NCI-H1436 treated with DMSO at 0.1 percent for 48 hours (cell line): ENCODE measurements at places on chromosomes 13 and 19.

DNA sequence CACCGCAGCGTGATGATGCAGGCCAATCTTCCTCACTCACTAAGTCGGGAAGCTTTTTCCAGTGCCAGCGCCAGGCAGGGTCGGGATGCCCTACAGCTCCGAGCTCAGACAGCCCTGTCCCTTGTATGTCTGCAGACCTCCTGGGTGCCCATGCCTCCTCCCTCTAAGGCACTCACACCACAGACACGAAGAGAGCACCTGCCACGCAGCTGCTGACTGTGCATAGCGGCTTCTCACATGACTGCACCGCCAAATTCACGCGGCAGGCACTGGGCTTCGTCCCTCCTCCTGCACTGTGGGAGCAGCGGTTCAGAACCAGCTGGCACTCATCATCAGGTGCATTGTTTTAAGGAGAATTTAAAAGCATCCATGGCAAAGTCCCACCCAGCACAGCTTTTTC, 88.1 kb downstream of the SLC7A1 start:
- no peak for DNase-seq

GRCh38 chr13:44399074-44399473, 25.4 kb downstream of the SERP2 start:
- no peak for DNase-seq

GRCh38 chr19:33977756-33978685, 181.4 kb downstream of the KCTD15 start:
- DNase-seq: no peak

GRCh38 chr13:107817647-107818287, 397.6 kb downstream of the LIG4 start:
- no peak for DNase-seq

- DNase-seq: no peak
Observed at GRCh38 chr19:4279267-4279529, 132 bp downstream of the SHD start.

DNA sequence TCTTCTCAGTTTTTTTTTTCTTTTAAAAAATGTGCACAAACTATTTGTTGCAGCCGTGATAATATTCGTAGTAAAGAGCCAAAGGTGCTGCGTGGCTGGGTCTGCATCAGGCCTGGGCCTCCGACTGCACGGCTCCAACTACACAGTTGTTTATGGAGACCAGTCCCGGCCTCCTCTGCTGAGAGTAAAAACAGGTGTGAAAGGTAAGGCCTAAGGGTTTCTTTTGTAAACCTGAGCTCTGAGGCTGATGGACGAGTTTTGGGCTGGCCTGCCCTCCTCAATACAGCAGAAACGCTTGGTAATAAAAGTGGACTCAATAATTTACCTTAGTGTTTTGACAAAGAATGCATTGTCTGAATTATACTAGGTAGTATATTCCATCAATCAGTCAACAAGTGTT, 3.9 kb downstream of the MBNL2 start:
- DNase-seq: no peak

DNA sequence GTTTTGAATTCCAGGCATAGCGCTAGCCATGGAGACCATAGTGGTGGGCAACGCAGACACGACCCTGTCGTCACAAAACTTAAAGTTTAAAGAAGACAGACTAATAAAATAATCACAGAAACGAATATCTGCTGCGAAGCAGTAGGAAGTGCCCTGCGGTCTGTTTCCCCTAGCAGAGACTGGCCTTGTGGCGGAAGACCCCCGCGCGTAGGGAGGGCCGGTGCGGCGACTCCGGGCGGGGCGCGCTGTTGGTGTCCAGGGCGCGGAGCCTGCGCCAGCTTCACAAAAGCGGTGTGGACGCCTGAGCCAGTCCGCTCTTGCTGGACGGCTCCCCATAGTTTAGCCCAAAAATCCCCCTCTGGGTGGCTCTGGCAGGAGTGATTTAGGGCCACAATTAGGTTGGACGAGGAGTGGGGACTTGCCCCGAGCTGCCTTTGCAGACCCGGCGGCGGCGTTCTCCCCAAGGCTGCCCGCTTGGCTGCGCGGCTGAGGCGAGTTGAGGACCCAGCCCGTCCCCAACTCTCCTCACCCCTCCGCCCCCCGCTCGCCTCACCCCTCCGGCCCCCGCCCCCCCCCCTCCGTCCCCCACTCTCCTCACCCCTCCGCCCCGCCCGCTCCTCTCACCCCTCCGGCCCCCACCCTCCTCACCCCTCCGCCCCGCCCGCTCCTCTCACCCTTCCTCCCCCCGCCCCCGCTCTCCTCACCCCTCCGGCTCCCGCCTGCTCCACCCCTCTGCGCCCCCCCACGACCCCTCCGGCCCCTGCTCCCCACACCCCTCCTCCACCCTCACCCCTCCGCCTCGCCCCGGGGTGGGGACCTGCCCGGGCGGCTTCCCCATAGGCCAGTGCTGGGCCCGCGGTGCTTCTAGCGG, 14.2 kb upstream of the LATS2 start:
- no peak for DNase-seq

DNA sequence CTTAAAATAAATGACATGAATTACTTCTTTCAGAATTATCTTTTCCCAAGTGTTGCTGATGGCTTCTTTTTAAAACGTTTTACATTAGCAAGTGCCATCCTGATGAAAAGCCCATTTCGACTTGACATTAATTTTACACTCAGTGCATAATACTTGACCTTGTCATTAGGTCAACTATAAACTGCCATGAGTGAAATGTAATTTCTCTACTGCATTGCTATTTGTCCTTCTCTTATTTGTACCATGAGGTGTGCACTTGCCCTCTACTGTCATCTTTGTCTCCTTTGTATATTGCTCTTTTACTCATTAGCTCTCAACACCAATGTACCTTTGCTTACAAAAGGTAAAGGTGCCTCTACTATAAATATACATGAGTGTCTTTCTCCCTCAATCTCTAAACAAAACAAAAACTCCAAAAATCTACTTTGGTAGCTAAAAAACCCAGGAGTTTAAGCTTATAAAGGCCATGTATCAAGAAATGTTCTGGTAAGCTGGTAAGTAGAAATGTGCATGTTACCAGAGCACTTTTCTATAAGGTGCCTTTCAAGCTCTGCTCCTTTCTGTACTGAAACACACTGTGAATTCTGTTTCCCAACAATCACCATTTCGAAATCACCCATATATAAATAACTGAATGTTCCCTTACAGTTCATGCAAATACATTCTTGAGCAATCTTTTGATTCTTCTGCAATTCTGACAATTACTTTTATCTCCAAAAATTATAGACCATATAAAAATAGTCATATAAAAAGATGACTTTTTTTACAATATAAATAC, 351.4 kb downstream of the SLITRK5 start:
- no peak for DNase-seq

GRCh38 chr19:34126966-34127365, 45.3 kb upstream of the LSM14A start:
- DNase-seq: no peak

- DNase-seq: no peak
Observed at GRCh38 chr13:28268800-28269223, 130.5 kb downstream of the PAN3 start.

DNA sequence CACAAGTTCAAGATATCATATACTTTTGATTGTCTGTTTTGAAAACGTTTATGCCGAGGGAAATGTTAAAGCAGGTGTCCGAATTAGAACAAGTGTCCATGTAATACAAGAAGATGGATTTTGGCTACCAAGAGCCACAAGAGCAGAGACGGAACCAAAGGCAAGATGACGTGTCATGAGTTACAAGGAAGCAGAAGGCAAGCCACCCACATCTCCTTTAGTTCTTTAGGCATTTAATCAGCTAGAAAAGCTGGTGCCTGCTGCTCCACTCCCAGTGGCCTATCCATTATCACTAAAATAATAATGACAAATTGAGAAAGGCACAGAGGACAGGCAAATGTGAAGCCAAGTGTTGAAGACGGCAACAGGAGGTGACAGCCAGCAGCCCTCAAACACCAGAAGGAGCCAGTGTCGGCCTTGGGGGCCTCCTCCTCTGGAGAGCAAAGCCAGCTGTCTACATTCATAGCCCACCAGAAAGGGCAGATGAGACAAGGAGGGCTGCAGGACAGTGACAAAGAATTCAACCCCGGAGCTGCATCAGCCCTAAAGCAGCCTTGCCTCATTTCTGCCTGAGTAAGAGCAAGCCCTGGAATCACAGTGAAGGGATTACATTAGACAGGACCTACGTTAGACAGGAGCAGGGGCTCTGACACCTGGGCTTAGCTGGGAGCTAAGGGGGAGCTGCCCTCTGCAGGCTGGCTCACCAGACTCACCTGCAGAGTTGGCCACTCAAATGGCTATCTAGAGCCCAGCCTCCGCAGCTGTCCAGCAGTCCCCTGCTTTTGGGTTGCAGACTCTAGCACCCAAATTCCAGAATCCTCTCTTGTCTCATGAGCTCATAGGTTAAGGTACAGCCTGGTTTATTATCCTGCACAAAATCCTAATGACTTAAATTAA, 569.9 kb downstream of the UQCRFS1 start:
- no peak for DNase-seq

DNA sequence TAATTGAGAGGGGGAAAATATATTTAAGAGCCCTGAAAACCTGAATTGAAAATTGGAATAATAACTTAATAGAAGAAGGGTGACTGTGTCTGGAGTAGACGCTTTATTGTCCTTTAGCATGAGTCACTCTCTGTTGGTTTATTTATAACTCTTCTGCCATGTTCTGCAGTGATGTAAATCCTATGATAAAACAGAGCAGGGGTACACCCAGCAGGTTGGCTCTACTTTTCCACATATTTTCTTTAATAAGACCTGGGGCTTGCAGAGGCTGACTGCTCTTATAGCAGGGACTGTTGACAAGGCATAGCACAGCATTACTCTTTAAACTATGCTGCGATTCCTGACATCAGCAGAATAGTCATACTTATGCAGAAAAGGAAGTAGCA, 389.9 kb upstream of the PCDH9 start:
- no peak for DNase-seq

- no peak for DNase-seq
Observed at GRCh38 chr13:103437651-103438050, 371.4 kb upstream of the SLC10A2 start.

DNA sequence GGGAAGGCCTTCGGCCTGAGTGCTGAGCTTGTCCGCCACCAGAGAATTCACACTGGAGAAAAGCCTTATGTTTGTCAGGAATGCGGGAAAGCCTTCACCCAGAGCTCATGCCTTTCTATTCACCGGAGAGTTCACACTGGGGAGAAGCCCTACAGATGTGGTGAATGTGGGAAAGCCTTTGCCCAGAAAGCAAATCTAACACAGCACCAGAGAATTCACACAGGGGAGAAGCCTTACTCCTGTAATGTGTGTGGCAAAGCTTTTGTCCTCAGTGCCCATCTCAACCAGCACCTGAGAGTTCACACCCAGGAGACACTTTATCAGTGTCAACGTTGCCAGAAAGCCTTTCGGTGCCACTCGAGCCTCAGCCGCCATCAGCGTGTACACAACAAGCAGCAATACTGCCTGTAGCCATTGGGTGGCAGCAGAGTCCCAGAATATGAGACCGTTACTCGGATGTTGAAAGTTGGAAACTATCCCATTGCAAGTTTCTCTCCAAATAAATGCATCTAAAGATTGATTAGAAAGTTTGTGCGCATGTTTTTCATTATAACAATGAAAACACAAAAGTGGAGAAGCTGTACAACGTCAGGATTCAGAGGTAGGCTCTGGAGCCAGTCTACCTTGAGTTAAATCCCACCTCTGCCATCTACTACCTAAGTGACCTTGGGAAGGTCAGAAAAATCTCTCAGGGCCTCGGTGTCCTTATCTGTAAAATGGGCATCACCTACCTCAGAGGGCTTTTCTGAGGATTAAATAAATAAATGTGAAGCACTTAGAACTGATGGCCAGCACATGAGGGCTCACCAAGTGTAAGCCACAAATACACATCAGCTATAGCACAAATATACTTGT, 21.1 kb downstream of the ZNF473 start:
- no peak for DNase-seq

DNA sequence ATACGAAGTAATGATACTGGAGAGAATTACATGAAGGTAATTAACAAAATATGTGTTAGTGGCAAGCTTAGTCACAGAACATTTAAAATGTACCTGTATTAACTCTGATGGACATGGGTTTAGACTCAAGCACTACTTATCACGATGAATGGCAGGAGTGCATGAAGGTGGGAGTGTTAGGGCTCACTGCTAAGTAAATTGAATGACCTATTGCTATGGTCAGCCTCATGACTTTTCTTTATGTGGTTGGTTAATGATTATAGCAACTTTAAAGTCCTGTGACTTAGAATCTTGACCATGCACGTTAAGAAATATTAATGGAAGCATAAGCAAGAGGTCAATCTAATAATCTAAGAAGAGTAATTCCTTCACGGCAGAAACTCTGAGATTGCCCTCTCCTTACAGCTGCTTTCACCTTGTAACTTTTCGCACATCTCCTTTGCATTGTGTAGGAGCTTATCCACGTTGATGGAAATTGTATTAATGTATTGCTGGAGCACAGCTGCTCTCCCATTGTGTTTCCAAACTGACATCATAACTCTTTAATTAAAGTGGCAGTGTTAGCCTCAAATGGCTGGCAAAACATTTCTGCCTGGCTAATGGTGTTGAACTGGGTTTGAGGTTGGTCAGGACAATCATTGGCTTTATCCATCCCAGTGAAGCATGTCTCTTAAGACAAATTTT, 114.5 kb downstream of the RXFP2 start:
- no peak for DNase-seq

- DNase-seq: no peak
Observed at GRCh38 chr13:34376483-34376882, 558.5 kb downstream of the RFC3 start.

DNA sequence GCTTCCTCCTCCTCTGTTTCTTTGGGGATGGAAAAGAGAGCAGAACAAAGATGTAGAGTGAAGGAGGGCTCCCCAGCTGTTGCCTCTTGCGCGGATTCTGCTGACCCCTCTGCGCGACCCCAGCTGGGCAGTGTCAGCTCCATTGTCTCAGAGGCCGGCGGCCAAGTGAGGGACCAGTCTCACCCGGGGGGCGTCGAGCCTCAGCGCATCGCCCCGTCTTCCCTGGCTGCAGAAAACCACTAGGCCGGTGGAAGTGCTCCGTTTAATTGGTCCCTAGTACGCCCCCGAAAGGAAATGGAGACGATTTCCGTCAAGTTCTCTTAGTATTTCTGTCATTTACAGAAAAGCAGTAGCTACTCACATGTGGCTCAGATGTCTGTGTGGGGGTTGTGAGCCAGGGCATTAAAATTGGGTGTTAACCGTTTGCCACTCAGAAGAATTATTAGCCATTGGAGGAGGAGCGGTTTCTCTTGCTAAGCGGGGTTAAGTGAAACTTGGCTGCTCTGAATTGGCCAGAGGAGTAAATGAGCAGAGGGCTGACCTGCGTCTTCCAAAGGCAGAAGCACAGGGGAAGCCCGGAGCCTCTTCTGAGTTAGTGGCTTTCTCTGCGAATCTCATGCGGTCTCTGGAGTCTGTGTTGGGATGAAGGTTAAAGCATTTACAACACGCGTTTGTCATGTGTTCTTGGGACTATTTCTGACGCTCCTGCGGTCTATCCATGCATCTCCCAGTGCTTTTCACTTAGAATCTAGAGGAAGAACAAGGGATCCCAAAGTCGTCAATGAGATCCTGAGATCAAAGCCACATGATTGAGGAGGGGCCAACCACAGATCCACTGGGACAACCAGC, 132.8 kb upstream of the MYO16 start:
- no peak for DNase-seq

GRCh38 chr13:86974995-86975328, 696.2 kb upstream of the SLITRK5 start:
- DNase-seq: no peak

- DNase-seq: no peak
Observed at GRCh38 chr19:50258918-50259372, 55.5 kb downstream of the MYH14 start.
